ENCODE measurements at places on chromosomes 2 and 18.

DNA sequence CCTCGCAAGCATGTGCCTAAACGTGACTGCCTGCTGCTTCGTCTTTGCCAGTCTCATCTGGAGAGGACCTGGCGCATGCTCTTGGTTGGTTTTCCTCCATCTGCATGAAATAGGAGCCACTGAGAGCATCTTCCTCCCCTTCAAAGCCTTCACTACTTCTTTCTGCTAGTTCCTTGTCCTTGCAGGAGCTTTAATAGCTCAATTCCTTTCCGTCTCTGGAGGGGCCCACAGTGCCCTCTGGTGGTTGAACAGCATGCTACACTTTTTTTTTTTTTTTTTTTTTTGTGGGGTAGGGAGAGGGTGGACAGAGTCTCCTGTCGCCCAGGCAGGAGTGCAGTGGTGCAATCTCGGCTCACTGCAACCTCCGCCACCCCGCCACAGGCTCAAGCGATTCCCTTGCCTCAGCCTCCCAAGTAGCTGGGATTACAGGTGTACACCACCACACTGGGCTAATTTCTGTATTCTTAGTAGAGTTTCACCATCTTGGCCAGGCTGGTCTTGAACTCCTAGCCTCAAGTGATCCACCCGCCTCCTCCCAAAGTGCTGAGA lies 59.6 kb downstream of the SP110 start:
- DNase-seq = peak; percentile 33

GRCh38 chr2:5749347-5749746 lies 57.2 kb downstream of the SOX11 start:
- no peak for DNase-seq

GRCh38 chr2:154924531-154924930 lies 226.0 kb downstream of the KCNJ3 start:
- DNase-seq = no peak

- no peak for DNase-seq
Measured at GRCh38 chr2:155727187-155727895, 605.2 kb downstream of the NR4A2 start.

DNA sequence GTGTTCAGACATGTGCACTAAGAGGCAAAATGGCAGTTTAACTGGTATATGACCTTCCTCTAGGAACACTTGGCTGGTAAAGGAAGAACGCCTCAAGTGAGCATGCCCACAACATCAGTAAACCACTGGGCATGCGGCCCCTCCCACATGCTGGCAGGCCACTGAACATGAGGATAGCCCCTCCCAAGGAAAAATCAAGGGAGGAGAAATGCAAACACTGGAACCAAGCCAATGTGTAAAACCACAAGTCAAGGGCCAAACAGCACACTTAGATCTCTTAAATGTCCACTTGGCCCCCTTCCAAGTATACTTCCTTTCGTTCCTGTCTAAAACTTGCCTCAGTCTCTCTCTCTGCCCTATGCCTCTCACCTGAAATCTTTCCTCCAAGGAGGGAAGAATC lies 980.8 kb downstream of the TSN start:
- no peak for DNase-seq

GRCh38 chr2:182541268-182541667 lies 114.4 kb upstream of the PDE1A start:
- DNase-seq = no peak

DNA sequence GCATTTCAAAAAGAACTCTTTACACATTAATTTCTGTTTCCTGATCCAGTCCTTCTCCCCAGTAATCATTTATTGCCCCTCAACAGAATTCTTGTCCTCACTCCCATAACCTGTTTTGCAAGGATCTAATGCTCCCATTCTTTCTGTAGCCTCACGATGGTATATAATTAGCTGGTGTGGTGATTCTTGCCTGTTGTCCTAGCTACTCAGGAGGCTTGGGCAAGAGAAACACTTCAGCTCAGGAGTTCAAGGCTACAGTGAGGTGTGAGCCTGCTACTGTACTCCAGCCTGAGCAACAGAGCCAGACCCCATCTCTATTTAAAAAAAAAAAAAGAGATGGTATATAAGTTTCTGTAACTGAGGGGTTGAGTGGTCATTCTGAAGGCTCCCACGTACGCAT lies 7.7 kb upstream of the TRAPPC8 start:
- DNase-seq = no peak

DNA sequence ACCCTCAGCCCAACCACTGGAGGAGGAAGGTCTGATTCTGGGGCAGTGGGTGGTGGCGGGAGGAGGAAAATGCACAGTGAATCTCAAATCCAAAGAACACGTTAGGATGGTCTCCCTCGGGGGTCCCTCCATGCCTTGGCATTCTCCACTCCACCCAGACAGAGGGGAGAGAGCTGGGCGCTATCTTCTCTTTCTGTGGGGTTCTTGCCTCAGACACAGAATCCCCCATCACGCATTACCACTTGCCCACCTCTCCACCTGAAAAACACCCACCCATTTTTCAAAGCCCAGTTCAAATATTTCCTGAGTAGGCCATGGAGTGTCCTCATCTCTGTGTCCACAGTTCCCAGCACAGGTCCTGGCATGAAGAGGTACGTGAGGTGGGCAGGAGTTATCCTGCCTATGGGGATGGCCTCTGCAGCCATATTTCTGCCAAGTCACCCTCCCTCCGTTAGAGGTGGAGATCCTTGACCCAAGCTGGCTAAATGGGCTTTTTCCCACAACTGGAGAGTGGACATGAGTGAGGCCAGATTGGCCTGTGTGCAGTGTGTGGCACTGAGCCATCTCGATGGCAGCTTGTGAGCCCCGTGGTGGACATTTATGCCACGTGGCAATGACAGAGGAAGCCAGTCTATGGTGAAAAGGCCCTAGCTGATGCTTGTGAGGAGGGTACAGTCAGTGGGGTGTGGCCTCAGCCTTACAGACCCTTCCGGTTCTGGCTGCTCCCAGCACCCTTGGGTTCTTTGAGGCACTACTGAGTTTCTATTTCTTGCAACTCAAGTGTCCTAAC lies 9.5 kb upstream of the TEX261 start:
- DNase-seq = no peak

GRCh38 chr18:65749841-65750240 lies 971 bp upstream of the CDH7 start:
- no peak for DNase-seq

All from activated CD4-positive, alpha-beta T cell treated with anti-CD3 and anti-CD28 coated beads for 24 hours (primary cell).